ENCODE measurements at places on chromosomes 4 and X. TPM values are rescaled to one million over a fixed set of nuclear protein-coding genes. Genes with fewer than 3 reads are reported as not detected.

GRCh38 chr4:18113710-18114331 is 92.3 kb upstream of the LCORL start:
- DNase-seq = no peak

GRCh38 chr4:176981551-176981950 is 188.8 kb upstream of the VEGFC start:
- DNase-seq = no peak

- no peak for DNase-seq
These were observed 239.3 kb downstream of the C4orf33 start for GRCh38 chr4:129335276-129335675.

The FAM50A gene
- total RNA-seq = 51.8 TPM

The KLKB1 gene
- 10.1 TPM for total RNA-seq

The NHSL2 gene
- total RNA-seq = 8.1 TPM

The BTC gene
- total RNA-seq = 0.07 TPM
